ENCODE measurements at places on chromosomes 3 and 15.

DNA sequence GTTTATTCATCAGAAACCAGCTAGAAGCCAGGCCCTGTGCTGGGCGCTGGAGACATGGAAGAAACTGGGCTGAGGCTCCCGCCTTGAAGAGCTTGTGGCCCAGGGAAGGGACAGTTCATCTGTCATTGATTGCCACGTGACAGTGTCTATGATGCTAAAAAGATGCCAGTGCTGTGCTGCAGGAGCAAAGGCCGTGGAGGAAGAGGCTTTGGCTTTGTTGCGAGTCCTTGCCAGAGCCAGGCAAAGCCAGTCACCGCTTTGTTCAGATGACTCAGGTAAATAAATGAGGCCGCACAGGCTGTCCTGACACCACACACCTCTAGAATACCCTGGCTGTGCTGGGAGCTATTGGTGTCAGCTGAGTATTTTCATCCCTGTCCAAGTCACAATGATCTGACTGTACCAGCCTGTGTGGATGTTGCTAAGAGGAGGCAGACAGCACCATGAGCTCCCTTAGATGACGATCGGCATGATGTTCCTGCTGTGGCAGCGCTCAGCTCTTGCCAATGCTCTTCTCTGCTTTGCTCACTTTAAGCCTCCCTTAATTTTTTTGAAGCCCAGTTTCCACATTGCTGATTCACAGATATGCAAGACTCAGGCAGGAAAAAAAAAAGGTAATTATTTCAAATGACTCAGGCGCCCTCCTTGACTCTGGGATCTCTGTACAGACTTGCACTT is 77.5 kb downstream of the CCNL1 start:
- no peak for DNase-seq

GRCh38 chr3:18307529-18307928 is 117.6 kb downstream of the SATB1 start:
- no peak for DNase-seq

DNA sequence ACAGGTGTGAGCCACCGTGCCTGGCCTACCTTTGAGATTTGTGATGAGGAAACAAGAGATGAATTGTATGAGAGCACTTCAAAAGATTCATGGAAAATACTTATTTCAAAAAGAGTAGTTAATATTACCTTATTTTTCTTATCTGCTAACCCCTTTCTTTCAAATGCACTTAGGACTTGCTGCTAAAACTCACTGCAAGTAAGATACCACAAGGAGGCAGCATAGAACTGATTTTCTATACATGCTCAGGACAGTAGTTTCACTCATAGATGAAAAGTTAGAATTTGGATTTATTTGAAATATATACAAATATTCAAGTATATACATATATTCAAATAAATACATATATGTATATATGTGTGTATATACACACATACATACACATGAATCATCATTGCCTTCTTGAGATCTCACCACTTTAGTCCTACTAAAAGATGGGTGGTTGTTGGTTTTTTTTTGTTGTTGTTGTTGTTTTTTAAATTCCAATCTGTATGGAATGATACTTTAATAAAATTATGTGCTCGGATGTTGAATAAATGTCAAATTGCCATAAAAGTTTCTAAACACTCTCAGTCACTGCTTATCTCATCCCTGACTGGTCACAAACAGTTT is 2.4 kb downstream of the CCNDBP1 start:
- peak; percentile 60 for DNase-seq

DNA sequence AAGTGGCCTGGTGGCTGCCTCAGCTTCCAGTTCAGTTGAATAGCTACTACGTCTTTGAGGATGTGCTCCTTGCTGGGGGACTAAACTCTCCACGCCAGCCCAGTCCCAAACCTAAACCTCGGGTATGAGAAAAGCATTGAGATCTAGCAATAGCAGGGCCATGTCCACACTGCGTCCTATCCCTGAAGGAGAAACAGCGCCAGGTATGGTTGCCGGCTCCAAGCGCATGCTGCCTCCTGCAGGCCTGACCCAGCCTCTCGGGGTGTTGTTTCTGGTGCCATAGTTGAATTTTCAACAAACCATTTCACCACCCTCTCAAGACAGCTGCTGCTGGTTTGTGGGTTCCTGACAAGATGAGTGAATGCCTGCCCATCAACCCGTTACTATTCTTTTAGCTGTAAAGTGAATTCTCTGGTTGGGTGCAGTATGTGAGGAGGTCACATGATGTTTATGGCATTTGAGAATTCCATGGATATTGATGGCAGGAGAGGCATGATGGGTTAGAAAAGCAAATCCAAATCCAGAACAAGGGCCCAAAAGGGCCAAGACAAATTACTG is 13.0 kb upstream of the SLC28A1 start:
- DNase-seq, result no peak

DNA sequence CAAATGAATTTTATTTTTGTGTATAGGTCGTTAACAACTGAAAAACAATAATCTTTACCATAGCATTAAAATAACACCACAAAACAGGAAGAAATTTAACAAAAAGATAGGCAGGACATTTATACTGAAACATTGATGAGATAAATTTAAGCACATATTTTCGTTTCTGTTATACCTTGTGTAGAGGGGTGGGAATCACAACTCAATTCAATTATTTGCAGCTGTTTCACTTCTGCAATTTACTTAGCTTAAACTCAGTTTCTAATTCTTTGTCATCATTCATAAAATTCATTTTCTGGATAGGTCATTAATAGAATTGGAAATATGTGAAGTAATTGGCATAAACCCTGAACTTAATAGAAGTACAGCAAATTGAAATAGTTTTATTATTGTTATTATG is 42.3 kb downstream of the TP63 start:
- no peak for DNase-seq

DNA sequence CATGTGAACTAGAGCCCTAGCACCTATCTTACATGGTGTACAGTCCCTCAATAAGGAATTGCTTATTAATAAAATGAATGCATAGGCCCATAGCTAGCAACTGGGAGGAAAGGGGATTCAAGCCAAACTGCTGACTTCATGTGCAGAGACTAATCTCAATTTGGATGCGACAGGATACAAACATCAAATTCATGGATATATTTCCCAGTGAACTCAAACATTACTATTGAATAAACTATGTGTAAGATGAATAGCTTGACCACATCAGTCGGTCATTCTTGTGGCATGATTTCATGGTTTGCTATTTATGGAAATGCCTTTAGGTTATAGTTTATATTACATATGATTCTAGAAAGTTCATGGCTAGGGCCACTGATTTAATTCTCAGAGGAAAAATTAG is 268.6 kb upstream of the SLITRK3 start:
- no peak for DNase-seq

- DNase-seq, result no peak
Measured at GRCh38 chr3:52393131-52393807, 51.6 kb downstream of the SEMA3G start.

GRCh38 chr3:22966349-22966748 is 236.8 kb upstream of the UBE2E2 start:
- no peak for DNase-seq

- DNase-seq, result no peak
Measured at GRCh38 chr3:112651516-112651915, 10.6 kb upstream of the CCDC80 start.

GRCh38 chr3:71398157-71398836 is 185.2 kb downstream of the FOXP1 start:
- peak; percentile 40 for DNase-seq

DNA sequence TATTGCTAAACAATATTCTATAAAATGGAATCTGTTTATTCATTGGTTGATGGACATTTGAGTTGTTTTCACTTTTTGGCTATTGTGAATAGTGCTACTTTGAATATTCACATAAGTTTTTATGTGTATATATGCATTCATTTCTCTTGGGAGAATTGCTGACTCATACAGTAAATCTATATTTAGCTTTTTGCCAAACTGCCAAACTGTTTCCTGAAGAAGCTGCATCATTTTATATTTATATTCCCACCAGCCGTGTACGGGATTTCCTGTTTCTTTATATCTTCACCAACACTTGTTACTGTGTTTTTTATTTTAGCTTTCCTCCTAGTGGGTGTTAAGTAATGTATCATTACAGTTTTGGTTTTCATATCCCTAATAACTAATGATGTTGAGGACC is 12.5 kb upstream of the TCAIM start:
- DNase-seq, result no peak

- DNase-seq, result no peak
Measured at GRCh38 chr3:115687721-115688120, 64.4 kb downstream of the GAP43 start.

- DNase-seq, result no peak
Measured at GRCh38 chr3:297585-297984, 101.0 kb downstream of the CHL1 start.

- no peak for DNase-seq
Measured at GRCh38 chr15:41923401-41923997, 29.6 kb upstream of the SPTBN5 start.

- no peak for DNase-seq
Measured at GRCh38 chr3:150373234-150373875, 34.7 kb upstream of the TSC22D2 start.

GRCh38 chr3:122975163-122975923 is 52.2 kb downstream of the SEMA5B start:
- peak; percentile 85 for DNase-seq

GRCh38 chr15:94414916-94415315 is 183.6 kb downstream of the MCTP2 start:
- no peak for DNase-seq

GRCh38 chr15:78934655-78935023 is 10.2 kb downstream of the CTSH start:
- DNase-seq, result no peak

DNA sequence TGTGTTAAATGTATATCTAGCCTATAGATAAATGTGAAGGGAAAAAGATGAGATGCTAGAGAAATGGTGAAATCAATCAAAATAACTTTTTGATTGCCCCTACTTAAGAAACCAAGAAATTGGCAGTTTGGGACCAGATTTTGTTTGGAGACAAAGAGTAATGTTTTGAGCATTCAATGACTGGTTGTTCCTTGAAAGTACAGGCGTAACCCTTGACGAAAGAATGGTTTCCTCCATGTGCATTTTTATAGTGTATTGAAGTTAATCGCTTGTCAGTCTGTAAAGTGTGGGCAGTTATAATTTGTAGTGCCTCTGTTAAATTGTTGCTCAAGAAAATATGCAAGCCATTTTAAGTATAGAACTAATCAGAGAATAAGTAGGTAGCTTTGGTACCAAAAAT is 1.2 kb downstream of the KIF23 start:
- no peak for DNase-seq

DNA sequence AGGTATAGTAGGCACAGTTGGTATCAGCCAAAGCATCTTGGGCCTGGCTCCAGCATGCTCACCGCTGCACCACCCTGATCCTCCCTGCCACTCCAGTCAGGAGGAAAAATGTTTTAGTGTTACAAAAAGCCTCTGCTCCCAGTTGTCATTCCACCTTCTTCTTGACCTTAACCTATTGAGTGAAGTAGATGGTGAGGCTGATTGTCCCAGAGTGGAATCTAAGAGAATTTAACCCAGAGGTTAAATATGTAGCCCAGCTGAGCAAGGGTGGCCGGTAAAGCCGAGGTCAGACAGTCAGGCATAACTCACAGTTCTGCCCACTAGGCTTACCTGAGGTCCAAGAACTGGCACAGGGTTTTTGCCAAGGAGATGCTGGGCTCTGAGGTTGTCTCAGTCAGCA is 30.7 kb upstream of the TNIK start:
- no peak for DNase-seq

All from activated CD4-positive, alpha-beta T cell treated with anti-CD3 and anti-CD28 coated beads, Interleukin-10, Interleukin-2, amounts not matched to agents 100 ng/mL and 50 ng/mL, durations not matched to agents 16 hours and 8 hours (primary cell).